Activated naive CD8-positive, alpha-beta T cell treated with anti-CD3 and anti-CD28 coated beads, Interleukin-2, amount 10 ng/mL, durations not matched to agents 7 days and 5 days (primary cell): ENCODE measurements at places on chromosomes 16 and 17. TPM values are rescaled to one million over a fixed set of nuclear protein-coding genes. Genes with fewer than 3 reads are reported as not detected.

- no peak for DNase-seq
Measured at GRCh38 chr16:10039220-10040096, 142.8 kb downstream of the GRIN2A start.

DNA sequence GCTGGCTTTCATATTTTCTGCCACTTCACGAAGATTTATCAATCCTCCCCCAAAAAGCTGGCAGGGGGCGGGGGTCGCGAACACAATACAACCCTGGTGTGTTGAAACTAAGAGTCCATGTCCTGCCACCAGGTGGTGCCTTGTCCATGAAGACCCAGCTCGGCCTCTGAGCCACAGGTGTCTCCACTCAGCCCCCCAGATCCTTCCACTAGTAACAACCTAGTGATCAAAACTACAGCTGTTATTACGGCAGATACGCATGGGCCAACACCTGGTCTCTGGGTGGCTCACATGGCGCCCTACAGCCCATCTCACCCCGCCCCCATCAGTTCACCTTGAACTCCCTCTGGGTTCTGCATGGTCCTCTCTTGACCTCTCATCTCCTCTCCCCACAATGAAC is 27.7 kb downstream of the USP7 start:
- DNase-seq = no peak

DNA sequence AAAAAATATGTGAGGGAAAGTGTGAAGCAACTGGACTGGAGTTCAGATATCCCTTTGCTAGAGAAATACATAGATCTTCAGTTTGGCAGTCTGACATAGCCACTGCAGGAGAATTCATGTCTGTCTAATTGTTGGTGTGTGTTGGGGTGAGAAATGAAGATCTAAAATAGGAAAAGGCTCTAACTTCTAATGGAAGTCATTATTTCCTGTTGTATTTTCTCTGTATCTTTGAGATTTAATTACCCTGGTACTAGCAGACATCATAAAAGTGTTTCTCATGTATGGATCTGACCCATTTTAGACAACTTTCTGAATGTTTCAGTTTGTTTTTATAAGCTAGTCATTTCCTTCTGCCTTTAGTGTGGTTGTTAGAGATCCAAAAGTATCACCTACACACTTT is 128.3 kb downstream of the NLK start:
- no peak for DNase-seq

GRCh38 chr17:17183744-17184143 is 22.4 kb downstream of the PLD6 start:
- no peak for DNase-seq

DNA sequence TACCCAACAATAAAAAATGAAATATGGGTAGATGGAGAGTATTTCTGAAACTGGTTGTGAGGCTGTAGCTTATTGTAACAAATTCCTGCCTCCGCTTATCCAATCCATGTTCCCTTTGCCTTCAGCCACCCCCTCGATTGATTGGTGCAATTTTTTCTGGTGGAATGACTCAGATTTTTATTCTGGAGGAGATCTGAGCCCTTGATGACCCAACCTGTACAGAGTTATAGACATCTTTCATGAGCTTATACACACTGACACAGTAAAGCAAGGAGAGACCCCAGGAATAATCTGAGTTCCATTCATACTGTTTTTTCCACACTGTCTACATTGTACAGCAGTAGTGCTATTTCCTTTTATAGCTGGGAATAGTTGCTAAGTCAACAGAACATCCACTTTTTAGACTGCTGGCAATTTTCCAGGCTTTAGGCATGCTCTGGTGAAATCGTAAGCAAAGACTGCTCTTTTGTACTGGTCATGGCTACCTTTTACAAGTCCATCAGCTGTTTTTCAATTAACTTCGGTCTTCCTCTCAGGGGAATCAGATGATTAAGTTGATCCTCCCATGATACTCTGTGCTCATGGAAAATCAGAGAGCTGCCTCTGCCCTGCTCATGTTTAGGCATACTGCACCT is 30.1 kb downstream of the CCL4 start:
- DNase-seq = no peak

DNA sequence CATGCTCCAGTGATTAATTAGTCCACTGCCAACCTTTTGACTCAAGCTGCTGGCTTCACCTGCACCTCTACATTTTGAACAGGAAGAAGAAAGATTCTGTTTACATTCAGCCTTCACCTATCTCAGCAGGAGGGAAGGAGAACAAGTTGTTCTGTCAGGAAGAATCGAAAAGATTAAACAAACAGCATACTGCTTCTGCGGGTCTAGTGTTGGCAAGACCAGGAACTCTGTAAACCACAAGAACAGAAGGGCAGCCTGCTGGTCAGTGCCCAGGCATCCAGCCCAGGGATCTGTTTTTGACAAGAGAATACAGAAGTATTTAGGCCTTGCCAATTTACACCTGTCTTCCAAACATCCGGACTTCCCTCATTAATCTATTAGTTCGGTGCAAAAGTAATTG is 189.7 kb downstream of the CHD9NB start:
- DNase-seq = no peak

The SCGB1C2 gene
- not detected for total RNA-seq

The TMEM114 gene
- not detected for total RNA-seq
